ENCODE measurements at places on chromosomes 3 and 15. TPM values are rescaled to one million over a fixed set of nuclear protein-coding genes. Genes with fewer than 3 reads are reported as not detected.

DNA sequence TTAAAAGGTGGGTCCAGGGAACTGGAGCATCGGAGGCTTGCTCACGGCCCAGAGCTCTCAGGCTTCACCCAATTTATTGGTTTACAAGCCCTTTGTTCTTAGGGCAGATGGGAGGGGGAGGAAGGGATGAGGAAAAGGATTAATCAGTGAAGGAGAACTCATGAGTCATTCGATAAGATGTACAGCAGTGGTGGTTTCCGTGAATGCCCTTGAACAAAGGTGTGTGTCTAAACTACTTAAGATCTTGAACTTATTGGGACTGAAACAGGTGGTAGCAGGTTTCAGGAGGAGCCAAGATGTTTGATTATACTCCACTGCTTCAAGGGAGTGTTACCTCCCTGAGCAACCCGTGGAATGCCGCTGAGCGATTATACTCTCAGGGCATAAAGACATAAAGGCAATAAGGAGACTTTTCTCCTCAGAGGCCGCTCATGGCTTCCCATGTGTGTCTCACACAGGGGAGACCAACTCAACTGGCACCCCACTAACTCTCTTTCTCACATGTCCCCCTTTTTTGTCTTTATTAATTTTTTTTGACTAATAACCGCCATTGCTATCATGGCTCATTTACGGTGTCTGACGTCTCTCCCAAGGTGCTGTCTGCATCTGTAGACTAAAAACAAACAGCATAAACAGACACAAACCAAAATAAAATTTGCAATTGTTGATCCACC lies 17.3 kb upstream of the SLC28A2 start:
- no peak for DNase-seq

- DNase-seq, result no peak
Measured at GRCh38 chr3:120602682-120603081, 6.5 kb downstream of the NDUFB4 start.

The EFCC1 gene
- 1.4 TPM for total RNA-seq

The PATL2 gene
- 0.51 TPM for total RNA-seq

Measured in dorsolateral prefrontal cortex (tissue), 122 donors.